ENCODE measurements at places on chromosomes 2 and 18.
A peak's percentile ranks its signal among the peaks of the same experiment; 100 is the strongest.

DNA sequence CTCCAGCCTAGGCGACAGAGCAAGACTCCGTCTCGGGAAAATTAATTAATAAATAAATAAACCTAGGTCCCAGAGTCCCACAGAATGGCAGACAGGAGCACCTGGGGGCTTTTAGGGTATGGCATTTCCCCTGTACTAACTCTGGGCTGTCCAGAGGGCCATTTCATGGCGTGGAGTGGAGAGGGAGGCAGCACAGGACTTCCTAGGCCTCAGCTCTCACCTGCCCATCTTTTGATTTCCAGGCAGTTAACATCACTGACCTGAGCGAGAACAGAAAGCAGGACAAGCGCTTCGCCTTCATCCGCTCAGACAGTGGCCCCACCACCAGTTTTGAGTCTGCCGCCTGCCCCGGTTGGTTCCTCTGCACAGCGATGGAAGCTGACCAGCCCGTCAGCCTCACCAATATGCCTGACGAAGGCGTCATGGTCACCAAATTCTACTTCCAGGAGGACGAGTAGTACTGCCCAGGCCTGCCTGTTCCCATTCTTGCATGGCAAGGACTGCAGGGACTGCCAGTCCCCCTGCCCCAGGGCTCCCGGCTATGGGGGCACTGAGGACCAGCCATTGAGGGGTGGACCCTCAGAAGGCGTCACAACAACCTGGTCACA lies 5.1 kb downstream of the IL1RN start:
- no peak for DNase-seq

DNA sequence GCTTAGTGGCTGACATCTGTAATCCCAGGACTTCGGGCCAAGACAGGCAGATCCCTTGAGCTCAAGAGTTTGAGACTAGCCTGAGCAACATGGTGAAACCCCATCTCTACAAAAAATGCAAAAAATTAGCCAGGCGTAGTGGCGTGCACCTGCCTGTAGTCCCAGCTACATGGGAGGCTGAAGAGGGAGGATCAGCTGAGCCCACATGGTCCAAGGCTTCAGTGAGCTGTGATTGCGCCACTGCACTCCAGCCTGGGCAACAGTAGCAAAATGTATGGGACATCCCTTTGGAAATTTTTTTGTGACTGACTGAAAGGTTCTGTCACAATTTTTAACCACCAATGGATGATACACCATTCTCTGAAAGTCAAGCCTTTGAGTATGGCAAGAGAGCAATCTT lies 6.3 kb upstream of the COLEC12 start:
- no peak for DNase-seq

DNA sequence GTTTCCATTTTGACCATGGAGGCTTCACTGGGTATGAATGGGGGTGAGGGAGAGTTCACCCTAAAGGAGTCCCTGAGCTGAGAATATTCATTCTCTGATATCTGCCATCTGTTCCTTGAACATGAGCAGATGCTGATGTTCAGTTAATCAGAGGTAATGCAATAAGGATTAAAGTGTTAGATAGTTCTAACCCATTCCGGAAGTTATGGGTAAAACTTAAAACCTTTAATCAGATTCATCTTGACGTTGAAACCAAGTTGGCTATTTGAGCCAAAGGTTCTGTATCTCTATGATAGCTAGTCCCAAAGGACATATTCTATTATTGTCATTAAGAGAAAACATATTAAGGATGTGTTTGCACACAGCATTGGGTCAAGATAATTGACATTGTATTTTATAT lies 268.9 kb downstream of the PLCL1 start:
- DNase-seq: no peak

DNA sequence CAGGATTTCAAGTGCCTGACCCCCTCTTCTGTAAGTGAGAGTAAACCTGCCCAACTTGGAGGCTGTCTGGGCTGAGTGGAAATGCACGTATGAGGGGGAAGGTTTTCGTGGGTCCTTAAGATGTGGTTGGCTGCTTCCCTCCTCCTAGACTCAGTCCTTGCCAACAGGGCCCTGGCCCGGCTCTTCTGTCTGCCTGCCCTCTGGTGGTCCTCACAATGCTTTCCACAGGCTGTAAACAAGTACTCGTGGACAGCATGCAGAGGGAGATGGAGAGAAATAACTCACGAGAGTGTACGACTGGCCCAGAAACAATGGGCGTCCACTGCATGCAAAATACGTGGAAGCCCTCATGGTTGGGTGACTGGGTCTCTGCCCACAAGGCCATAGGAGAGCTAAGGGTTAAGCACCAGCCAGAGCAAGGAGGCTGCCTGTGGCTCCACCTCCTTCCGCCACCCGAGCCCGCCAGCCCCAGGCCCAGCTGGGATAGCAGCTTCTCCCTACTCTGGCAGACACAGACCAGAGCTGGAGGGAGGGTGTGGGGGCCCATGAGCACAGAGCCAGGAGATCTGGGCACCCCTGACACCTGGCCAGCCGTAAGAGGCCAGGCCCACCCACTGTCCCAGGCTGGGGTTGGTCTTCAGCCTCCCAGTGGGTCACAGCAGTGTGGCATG lies 17.0 kb upstream of the ARHGEF4 start:
- no peak for DNase-seq

DNA sequence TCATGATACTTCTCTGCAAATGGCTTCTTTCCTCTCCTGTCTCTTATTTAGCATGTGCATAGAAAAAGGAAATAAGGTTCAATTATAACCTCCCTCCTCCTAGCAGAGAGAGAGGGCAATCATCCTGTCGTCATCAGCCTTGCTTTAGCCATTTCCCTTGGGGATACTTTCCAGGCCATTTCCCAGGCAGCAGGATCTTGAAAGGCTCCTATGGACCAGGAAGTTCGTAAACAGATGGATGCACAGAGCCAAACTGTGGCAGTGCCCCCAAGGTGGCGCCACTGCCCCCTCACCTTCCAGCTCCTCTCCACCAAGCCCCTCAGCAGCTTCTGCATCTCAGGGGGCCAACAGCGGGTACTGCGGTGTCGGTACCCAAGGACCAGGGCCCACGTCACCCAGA lies 157.4 kb downstream of the DTNA start:
- DNase-seq: peak; percentile 48

DNA sequence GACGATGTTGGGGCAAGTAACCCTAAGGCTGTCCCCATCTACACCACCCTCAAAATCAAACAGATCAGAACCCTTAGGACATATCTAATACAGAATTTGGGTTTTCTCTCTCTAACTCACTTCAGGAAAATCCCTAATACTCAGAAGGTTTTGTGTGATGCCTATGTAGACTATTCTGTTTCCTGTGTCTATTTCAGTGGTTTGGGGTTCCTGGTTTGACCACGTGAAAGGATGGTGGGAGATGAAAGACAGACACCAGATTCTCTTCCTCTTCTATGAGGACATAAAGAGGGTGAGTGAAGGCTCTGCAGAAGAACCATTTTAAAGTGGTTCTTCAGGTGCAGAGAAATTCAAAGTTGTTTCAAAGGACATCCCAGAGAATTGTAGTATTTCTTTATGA lies 16.3 kb downstream of the SULT1C2 start:
- DNase-seq: no peak

DNA sequence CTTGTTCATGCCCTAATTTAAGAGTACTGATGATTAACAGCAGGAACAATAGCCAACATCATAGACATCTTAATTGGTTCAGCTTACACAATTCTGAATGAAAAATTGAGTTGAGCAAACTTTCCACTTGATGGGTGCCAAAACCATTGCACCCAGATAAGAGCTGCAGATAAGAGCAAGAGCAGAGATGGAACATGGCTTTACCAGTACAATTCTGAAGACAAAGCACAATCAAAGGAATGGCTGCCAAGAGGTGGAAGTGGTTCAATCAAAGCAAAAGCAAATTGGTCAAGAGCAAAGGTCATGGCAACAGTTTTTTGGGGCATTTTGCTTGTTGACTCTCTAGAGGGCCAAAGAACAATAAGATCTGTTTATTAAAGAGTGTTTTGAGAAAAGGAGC lies 65.6 kb upstream of the ATP5MC3 start:
- no peak for DNase-seq

DNA sequence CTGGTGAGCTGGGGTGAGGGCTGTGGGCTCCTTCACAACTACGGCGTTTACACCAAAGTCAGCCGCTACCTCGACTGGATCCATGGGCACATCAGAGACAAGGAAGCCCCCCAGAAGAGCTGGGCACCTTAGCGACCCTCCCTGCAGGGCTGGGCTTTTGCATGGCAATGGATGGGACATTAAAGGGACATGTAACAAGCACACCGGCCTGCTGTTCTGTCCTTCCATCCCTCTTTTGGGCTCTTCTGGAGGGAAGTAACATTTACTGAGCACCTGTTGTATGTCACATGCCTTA lies 10.5 kb downstream of the PROC start:
- DNase-seq: no peak

GRCh38 chr18:46497129-46497528 lies 159.9 kb downstream of the LOXHD1 start:
- DNase-seq: peak; percentile 40

- DNase-seq: no peak
These were observed 528.6 kb upstream of the ID2 start for GRCh38 chr2:8153258-8153718.

GRCh38 chr2:199160677-199161465 lies 296.9 kb downstream of the SATB2 start:
- DNase-seq: no peak

- no peak for DNase-seq
These were observed 133.1 kb downstream of the COPS8 start for GRCh38 chr2:237218756-237219155.

- DNase-seq: peak; percentile 80
These were observed 21.4 kb downstream of the KIF3C start for GRCh38 chr2:25960920-25961319.

GRCh38 chr2:148391324-148391723 lies 253.2 kb upstream of the EPC2 start:
- no peak for DNase-seq

GRCh38 chr2:242031481-242032019 lies 162.0 kb downstream of the RTP5 start:
- DNase-seq: peak; percentile 75

DNA sequence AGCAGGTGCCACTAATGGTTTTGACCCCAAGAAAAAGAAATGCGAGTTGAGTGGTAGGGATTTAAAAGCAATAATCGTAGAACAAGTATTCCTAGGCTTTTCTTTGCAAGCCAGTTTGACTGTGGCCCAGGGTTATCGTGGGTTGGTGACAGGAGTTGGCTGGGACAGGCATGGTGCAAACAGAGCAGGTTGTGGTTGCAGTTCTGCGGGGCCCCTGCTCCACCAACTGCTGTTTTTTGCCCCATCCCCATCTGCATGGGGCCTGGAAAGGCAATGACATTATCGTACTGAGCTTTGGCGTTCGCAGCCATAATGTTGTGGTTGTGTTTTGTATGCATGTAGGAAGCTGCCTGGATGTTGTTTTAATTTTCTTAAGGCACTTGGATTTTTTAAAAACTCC lies 274.0 kb downstream of the TSN start:
- DNase-seq: no peak

DNA sequence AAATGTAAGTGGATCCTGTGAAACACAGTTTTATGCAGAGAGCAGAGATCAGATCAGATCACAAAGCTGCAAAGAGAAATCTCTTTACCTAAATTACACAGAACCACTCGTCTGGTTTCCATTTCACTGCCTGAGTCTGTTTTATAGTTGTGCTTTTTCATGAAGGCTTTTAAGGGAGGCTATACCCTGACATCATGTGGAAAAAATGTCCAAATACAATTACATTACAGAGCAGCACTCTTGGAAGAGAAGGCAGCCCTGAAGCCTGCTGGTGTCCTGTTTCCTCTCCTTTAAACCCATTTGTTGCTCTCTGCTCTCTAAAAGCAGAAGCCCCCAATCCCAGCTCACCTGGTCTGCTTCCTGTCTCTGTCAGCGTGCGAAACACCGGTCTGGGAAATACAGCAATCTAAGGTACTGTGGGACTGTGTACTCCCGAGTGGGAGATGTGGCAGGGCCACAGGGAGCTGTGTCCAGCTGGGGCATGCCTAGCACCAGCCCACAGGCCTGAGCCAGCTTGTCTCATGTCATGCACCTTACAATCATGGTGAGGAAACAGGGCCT lies 24.8 kb upstream of the ZFP36L2 start:
- DNase-seq: no peak

DNA sequence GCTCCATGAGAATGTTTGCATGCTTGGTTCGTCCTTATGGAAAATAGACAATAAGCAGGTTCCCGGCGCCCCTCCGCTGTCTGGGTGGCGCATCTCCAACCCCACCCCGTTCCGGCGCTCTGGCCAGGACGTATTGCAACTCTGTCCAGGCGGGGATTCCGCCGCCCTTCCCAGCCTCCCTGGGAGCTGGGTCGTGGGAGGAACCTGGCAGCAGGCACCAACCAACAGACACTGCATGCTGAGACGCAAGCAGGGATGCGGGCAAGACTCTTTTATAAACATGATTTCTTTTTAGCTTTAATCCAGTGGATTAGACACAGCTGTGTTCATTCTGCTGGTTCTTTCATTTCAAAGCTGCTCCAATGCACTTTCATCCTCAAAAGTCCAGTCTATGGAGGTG lies 240.2 kb downstream of the SH3BP4 start:
- no peak for DNase-seq

DNA sequence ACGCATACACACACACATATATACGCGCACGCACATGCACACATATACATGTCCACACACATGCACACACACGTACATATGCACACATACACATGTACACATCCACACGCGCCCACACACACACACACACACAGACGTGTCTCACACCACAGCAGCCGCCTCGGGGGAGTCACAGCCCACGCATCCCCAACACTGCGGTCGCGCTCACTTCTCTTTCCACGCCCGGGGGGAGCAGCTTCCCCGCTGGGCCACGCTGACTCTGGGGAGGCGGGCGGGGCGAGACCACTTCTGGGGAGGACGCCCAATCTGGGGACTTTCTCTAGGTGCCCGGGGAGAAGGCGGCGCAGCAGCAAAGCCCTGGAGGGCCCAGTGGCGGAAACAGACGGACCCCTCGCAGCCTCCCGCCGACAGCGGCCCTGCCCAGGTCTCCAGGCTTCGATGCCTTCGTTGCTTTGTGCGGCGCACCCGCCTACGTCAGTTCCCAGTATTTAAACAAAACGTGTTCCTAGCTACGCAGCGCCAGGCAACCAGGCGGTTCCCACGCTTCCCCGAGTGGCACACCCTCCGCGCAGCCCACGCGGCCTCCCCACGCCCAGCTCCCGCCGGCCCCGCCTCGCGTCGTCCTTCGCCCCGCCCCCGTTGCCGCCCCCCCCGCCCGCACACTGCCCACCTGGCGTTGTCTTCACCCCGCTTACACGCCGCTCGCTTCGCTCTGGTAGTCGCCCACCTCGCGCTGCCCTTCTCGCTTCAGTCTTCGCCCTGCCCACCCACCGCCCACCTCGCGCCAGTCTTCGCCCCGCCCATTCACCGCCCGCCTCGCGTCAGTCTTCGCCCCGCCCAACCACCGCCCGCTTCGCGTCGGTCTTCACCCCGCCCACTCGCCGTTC lies 810 bp upstream of the RBFA start:
- no peak for DNase-seq

- DNase-seq: no peak
These were observed 74.9 kb upstream of the TFCP2L1 start for GRCh38 chr2:121359716-121360565.
